Activated CD4-positive, alpha-beta memory T cell treated with anti-CD3 and anti-CD28 coated beads, Interleukin-2, amount 10 ng/mL, durations not matched to agents 7 days and 5 days (primary cell): ENCODE measurements at places on chromosomes 5 and 9. TPM values are rescaled to one million over a fixed set of nuclear protein-coding genes. Genes with fewer than 3 reads are reported as not detected.
A peak's percentile ranks its signal among the peaks of the same experiment; 100 is the strongest.

DNA sequence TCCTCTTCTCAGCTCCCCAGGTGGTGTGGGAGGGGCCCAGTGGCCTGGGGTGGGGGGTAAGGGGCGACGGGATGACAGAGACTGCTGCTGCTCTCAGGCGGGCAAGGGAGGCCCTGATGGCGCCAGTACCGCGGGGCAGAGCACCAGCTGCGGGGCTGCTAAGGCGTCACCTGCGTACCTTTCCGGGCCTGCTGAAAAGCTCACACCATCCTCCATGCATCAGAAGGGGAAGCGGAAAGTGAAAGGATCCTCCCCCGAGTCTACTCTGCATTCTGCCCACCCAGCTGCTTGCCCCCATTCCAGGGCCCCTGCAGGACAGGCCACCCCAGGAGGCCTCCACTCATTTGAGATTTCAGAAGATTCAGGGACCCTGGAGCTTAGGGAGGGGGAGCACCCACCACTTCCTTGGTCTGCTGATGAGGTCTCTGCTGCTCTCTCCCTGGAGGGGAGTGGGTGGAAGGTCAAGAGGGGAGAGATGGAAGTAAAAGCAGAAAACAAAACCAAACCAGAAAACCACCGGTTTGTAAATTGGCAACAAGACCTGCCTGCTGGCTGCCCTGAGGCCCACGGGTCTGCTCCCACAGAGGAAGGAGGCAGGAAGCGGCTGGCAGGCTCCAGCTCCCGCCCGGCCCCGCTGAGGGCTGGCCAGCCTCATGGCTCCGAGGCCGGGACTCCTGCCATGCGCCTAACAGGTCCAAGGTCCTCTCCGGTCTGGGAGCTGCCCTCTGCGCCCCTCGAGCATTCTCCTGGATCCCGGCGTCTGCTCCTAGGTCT is 33.6 kb downstream of the PRRT1B start:
- DNase-seq, result peak; percentile 53

GRCh38 chr5:68242743-68243142 is 27.2 kb downstream of the PIK3R1 start:
- no peak for DNase-seq

- no peak for DNase-seq
These were observed 2.7 kb upstream of the PCBD2 start for GRCh38 chr5:134902071-134902801.

GRCh38 chr5:143002459-143003327 is 232.5 kb downstream of the ARHGAP26 start:
- peak; percentile 81 for DNase-seq

GRCh38 chr5:78527054-78527859 is 121.3 kb downstream of the LHFPL2 start:
- no peak for DNase-seq

GRCh38 chr9:91474656-91475055 is 51.0 kb upstream of the NFIL3 start:
- DNase-seq, result no peak

DNA sequence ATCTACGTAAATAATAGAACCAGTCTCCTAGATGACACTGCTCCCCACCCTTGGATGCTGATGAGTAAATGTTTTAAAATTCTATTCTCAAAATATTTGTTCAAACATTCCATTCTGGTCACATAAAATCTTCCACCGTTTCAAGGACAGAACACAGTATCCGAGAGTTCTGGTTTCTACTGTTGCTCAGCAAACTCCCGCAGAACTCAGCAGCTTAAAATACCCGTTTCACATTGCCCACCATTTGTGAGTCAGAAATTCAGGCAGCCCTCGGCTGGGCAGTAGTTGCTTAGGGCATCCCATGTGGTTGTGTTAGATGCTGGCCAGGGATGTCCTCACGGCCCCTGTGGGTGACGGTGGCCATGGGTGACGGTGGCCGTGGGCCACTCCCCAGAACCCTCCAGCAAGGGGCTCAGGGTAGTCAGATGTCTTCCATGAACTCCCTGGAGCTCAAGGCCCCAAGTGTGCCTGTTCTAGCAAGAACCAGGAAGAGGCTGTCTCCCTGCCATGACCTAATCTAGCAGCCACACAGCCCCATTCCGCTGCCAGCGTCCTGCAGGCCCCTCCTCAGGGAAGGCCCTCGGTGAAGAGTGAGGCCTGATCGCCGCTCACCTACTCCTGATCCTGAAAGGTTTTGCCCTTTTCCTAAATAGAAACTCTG is 17.4 kb downstream of the MGAT1 start:
- no peak for DNase-seq

DNA sequence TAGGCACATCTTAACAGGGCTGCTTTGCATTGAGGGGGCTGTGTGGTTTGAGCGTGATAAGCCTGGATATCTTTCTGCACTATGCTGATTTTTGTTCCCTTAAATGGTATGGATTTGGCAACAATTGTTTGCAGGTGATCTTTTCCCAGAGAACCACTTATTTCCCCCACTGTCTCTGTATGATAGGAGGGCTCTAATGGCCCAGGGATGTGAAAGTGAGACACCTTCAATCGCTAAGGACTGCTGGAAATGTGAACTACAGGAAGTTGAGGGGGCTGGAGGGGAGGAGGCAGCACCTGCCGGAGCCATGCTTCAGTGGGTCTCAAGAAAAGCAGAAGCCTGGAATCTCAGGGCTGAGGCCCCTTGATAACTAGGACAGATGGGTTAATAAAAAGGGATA is 29.4 kb downstream of the SYK start:
- DNase-seq, result no peak

- DNase-seq, result no peak
These were observed 26.9 kb downstream of the CNOT6 start for GRCh38 chr5:180521101-180521500.

DNA sequence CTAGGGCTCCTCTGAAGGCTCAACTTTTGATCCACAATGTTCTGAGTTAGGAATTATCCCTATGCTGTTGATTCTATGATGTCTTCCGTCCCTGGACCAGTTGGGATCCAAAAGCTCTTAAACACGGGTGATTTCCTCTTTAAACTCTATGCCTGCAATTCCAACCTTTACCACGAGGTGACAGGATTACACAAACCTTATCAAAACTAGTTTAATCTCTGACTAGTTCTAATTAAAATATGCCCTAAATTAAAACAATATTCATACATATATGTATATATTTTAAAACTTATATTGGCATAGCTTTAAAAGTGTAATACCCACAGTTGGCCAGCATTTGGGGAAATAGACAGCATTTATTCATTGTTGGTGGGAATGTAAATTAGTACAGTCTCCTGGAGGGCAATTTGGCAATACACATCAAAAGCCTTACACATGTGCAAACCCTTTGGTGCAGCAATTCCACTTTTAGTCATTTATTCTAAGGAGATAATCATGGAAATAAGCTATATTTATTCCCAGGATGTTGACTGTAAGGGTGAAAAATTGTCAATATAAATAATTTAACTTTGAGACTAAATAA is 51.6 kb upstream of the PHYKPL start:
- no peak for DNase-seq

GRCh38 chr5:90962481-90962880 is 403.9 kb downstream of the ADGRV1 start:
- DNase-seq, result no peak

GRCh38 chr9:75061169-75061568 is 26.8 kb downstream of the NMRK1 start:
- no peak for DNase-seq

GRCh38 chr5:149495673-149496072 is 55.6 kb downstream of the CSNK1A1 start:
- no peak for DNase-seq

The LCN12 gene
- total RNA-seq, result 2.9 TPM

The GABRA1 gene
- not detected for total RNA-seq

The FIBCD1 gene
- total RNA-seq, result not detected

The PDZD2 gene
- total RNA-seq, result not detected

The AQP7 gene
- total RNA-seq, result 0.55 TPM

The KLHL9 gene
- total RNA-seq, result 17.0 TPM
